ENCODE measurements at places on chromosomes 16 and 17. TPM values are rescaled to one million over a fixed set of nuclear protein-coding genes. Genes with fewer than 3 reads are reported as not detected.

DNA sequence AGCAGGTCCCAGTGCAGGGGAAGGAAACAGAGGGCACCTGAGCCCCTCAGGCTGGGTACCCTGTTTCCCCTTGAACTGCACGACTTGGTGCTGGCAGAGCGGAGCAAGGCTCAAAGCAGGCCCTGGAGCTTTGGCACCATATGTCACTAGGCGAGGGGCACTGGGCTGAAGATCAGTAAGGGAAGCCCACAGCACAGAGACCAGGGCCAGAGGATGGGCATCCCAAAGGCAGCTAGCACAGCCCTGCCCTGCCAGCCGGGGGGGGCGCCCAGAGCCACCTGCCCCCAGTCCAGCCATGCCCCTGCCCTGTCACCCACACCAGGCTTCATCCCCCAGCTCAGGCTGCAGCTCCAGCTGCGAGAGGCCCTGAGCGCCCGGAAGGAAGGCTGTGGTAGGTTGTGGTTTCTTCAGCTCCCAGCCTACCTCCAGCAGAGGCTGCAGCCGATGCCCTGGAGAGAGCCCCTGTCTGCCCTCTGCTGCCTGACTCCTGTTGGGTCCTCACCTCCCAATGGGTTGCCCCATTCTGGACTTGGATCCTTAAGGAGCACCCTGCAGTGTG is 10.9 kb downstream of the NHERF1 start:
- no peak for DNase-seq

GRCh38 chr16:87895641-87896141 is 26.4 kb upstream of the SLC7A5 start:
- no peak for DNase-seq

DNA sequence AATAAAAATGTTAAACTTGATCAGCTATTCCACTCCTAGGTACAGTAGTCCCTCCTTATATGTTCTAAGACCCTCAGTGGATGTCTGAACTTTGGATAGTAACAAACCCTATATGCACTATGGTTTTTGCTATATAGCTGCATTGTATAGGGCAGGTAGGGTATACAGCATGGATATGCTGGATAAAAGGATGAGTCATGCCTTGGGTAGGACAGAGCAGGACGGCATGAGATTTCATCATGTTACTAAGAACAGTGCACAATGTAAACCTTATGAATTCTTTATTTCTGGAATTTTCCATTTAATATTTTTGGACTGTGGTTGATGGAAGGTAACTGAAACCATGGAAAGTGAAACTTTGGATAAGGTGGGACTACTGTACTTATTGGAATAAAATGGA is 235.1 kb downstream of the CEP112 start:
- DNase-seq, result no peak

ZG16 gene
- polyA plus RNA-seq, result not detected

RNF112 gene
- 31.8 TPM for polyA plus RNA-seq

Data from spinal cord (tissue), 10 donors.